ENCODE measurements at places on chromosomes 1 and 21.

DNA sequence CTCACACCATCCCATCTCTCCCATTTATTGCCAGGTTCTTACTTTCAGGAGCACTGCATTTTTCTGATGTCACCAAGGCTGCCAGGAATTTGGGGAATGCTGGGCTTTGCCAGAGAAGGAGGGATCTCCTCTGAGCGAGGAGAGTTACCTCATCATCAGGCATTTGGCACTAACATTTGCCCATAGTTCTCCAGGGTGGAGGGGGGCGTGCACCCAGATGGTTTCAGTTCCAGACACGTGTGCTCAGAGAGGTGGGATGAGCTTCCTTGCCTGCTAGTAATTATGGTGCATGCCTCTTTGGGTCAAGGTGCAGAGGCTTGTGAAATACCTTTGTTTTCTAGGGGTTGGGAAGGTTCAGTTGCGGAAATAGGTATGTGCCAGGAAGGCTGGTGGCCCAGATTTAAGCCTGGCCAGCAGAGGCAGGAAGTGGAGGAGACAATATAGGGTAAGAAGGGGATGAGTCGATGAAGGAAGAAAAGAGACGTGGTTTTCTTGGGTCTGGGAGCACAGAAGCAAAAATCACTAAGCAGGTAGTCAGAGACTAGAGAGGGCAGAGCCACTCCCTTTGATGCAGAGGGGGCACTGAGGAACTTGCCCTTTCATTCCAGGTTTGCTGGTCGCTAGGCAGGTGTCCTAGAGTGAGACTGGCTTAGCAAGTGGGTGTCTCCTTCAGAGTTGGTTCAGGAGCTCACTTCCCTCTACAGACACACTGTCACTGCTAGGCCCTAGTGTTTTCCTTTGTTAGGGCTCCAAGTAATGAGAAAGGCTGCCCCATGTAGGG lies 7.2 kb downstream of the TUFT1 start:
- DNase-seq: no peak

- no peak for DNase-seq
Observed at GRCh38 chr1:170494369-170494768, 37.6 kb upstream of the GORAB start.

DNA sequence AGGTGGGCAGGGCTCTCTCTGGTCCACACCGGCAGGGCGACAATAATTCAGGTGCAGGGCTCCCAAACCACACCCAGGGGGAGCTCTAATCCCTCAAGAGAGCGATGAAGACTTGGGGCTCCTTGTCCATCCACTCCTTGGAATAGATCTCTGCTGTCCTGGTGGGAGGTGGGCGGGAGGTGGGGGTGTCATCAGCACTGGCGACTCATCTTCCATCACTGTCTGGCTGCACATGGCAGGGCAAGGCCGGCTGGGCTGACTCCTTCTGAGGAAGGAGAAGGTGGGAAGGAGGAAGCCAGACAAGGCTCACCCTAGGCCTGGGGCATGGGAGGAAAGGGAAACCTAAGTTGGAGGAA lies 29.3 kb downstream of the TNNT2 start:
- DNase-seq: no peak

DNA sequence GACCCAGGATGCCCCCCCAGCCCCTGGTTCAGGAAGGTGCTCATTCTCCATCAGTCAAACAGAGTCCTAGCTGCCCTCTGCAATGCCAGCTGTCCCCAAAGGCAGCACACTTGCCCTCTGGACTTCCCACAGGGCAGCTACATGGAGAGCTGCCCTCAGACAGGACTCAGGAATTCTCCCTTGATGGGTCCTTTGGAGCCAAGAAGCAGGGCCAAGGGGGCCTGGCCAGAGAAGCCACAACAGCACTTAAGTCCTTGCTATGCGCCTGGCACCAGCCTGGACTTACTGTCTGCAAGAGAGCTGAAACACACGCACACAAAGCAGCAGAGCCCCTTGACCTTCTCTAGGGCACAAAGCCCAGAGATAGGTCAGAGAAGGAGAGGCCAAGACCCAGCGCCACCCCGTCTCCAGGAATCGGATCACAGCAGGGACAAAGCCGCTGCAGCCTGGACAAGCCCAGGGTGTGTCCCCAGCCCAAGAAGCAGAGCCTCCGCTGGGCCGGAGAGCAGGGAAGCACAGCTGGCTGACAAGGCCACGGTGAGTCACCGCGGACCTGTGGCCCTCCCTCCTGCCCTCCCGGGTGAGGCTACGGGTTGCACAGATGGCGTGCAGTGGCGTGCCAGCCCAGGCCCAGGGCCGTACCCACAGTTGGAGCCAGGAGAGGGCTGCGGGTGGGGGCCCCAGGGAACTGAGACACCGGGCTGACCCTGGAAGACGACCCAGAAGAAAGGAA lies 1.7 kb downstream of the WNT9A start:
- no peak for DNase-seq

DNA sequence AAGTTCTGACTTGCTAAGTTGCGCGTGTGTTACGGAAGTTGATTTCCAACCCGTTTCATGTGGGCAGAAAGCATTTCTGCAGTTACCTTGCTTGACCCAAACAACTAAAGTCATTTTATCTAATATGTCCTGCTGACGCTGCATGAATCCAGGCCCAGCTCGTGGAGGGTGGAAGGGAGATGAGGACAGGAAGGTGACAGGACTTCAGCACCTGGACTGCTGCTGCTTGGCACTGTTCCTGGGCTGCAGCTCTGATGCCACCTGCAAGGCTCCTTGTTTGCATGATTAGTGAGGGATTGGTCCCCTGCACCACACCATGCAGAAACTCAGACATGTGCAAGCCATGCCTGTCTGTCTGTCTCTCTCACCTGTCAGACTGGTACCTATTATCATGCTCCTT lies 198.4 kb downstream of the PRDM2 start:
- no peak for DNase-seq

DNA sequence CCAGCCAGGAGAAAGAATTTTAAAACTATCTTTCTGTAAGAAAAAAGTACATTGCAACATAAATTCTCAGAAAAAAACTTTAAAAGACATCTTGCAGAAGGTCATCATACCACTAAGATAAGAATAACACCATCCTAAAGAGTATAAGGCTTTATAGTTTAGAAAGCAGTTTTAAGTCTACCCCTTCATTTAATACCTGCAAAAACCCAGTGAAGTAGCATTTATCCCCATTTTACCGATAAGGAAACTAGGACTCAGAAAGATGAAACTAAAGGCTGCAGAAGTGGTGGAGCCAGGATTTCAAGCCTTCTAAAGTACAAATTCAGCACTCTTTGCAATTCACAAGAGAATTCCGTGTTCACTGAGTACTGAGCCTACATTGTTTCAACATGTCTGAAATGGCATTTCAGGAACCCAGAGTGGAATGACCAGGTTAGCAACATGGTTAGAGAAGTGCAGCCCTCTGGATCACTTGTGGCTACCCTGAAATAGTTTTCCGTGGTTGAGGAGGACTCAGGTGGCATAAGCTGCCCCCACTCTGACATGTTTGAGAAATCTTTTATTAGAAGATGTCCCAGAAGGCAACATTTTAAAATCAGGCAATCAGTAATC lies 6.7 kb downstream of the MYCL start:
- no peak for DNase-seq

GRCh38 chr1:60560701-60561100 lies 487.1 kb upstream of the C1orf87 start:
- no peak for DNase-seq

GRCh38 chr1:43763497-43763973 lies 56.2 kb downstream of the ST3GAL3 start:
- no peak for DNase-seq

GRCh38 chr1:222620566-222620965 lies 2.7 kb downstream of the MIA3 start:
- DNase-seq: no peak

DNA sequence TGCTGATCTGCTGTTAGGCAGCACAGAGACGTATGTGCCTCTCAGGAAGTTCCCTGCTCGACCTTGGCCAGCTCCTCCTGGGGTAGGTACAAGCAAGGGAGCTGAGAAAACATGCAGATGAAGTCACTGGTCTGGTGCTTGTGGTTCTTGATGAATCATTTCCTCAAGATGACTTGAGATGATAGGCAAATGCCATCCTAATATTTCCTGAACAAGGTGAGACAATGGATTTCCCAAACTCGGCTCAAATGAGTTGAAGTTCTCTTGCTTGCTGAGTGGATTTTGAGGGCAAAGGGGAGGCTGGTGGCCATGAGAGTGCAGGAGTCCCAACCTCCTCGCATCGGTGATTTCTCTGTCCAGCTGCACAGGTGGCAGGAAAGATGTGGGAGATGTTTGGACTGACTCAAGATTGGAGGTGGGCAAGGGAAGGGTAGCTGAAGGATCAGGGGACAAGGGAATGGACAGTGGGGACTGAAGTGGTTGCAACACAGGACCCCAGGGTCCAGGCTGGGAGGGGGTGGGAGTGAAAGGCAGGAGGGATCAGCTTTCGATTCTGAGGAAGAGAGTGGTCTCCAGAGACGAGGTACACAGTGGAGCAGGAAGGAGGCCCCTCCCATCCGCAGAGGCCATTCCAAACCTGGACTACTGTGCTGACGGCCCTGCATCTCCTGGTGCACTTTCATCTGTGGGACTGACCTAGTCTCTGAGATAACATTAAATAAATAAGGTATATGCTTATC lies 63.9 kb downstream of the CAPN2 start:
- peak; percentile 12 for DNase-seq

DNA sequence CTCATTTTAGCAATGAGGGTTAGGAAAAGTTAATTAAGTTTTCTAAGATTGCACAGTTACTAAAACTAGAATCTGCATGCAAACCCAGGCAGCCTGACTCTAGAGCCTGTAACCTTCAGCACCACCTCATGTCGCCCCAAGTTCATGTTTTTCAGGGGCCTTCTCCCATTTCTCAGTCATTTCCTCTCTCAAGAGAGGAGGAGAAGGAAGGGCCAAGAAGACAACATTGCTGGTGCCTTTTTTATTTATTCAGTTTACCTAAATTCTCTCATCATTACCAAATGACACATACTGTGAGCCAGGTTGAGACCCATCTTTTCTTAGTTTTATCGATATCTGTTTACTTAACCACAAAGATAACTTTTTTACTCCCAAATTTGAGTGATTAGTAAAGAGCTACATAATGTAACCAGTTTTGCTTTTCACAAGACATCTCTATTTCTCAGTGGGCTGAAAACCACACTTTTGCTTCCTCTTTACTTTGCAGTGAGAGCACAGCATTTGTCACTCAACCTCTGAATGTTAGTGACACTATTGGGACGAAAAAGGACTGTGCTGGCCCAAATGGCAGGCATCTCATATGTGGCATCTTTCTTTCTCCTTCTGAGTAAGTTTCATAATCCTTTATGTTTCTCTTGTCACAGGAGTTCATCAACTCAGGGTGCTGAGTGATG lies at the start of gene CD101:
Gene CD101 (plus strand): TSS at position 507 of the 674 bp plus-strand sequence. CDS start 58 bp downstream, at position 565.
- no peak for DNase-seq

Measured in NK-92 treated with Interleukin-12 subunit alpha and Interleukin-12 subunit beta, amount 100 ng/mL, for 24 hours (cell line).